Neural progenitor cell (in vitro differentiated cells): ENCODE measurements at places on chromosomes 7 and 10. TPM values are rescaled to one million over a fixed set of nuclear protein-coding genes. Genes with fewer than 3 reads are reported as not detected.

GRCh38 chr7:100215895-100216294 lies 3.9 kb upstream of the PVRIG start:
- H3K4me1 ChIP-seq, result peaks cover 6% of the 10 kb centered on the region
- H3K27ac ChIP-seq, result no peak overlapping the region
- H3K27me3 ChIP-seq, result peaks cover 3% of the 10 kb centered on the region
- no peaks in the 10 kb centered on the region for H3K36me3 ChIP-seq

- H3K27ac ChIP-seq, result no peak overlapping the region
- H3K4me3 ChIP-seq, result no peak overlapping the region
- H3K4me1 ChIP-seq, result no peaks in the 10 kb centered on the region
- DNase-seq, result no peak
- no peaks in the 10 kb centered on the region for H3K36me3 ChIP-seq
These were observed 162.5 kb upstream of the CELF2 start for GRCh38 chr10:10855151-10855581.

DNA sequence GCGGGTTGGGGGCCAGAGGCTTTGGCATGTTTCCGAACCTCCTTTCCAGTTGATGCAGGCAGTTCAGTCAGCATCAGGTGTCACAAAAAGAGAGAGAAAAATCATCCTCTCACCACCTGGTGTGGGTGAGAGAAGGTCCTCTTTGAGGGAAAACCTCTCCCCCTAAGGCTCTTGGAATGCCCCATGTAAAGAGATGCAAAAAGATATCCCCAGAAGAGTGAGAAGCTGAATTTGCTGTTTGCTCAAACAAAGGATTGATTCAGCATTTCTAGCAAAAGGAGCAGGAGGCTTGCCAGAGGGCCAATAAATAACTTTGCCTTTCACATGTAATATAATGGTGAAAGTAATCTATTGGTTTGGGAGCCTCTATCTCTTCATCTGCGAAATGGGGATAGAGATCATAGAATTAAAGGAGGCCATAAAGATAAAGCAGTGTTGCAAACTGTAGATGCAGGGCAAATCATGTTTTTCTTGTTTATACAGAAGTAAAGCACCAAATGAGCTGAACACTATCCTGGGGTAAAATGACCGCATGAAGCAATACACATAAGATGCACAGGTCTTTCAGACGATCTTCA lies 425.9 kb downstream of the LRMDA start:
- no peaks in the 10 kb centered on the region for H3K27me3 ChIP-seq
- peaks cover 5% of the 10 kb centered on the region for H3K4me1 ChIP-seq
- no peak overlapping the region for H3K4me3 ChIP-seq
- no peaks in the 10 kb centered on the region for H3K36me3 ChIP-seq

- H3K27me3 ChIP-seq, result no peaks in the 10 kb centered on the region
- no peak overlapping the region for H3K4me3 ChIP-seq
- H3K36me3 ChIP-seq, result no peaks in the 10 kb centered on the region
- no peak for DNase-seq
- no peak overlapping the region for H3K27ac ChIP-seq
These were observed 333.9 kb downstream of the ADRA2A start for GRCh38 chr10:111410740-111411139.

EPO gene
- total RNA-seq, result 0.09 and 0.58 TPM in 2 replicates

RTKN2 gene
- 39.1 and 65.9 TPM in 2 replicates for total RNA-seq

RGR gene
- 0.71 and 1.9 TPM in 2 replicates for total RNA-seq
